ENCODE measurements at places on chromosomes 2 and 18.

GRCh38 chr18:37710726-37711125 is 145.1 kb upstream of the CELF4 start:
- no peak for DNase-seq

DNA sequence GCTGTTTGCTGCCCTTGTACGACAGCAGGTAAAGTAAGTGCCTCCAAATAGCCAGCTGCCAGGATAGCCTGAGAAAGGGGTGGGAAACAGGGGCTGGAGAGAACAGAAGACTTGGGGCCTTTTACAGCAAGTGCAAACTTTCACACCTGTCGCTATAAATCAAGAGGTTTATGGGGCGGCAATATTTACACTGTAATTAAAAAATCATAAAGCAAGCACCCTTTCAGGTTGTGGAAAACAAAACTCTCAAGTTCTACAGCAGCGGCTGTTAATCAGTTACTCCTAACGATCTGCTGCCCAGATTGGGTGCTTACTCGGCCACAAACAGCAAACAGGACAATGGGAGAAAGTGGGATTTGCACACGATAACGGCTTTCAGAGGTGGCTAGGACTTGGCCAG is 359.5 kb upstream of the ETAA1 start:
- no peak for DNase-seq

DNA sequence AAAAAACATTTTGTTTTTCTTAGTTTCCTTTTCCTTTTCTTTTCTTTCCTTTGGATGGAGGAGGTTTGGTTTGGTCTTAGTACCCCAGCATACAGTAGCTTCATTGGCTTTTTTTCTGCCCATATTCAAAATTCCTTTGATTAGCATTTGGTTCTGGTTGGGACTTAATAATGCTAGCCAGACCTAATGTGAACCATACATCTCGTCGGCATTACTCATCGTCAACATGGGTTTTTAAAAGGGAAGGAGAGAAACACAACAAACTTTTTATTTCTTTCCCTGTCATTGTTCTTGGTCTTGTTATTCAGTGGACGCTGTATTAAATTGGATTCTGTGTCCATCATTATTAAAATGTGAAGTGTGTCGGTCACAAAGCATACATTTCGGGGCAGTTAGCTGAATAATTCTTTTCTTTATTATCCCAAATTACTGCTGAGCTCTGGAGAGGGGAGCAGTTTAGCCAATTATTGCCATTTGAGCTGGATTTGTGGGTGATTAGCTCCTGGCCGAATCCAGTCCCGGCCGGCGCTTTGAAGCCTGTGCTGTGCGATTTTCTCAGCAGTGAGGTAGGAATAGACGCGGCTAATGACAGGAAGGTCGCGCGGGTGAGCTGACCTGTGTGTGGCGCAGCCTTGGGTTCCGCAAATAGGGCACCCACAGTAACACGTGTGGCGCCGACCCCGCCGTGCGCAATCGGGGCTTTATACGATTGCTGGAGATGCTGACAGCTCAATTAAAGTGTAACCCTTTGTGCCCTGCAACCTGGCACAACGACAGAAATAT is 303.3 kb downstream of the GBX2 start:
- no peak for DNase-seq

GRCh38 chr18:76621782-76622495 is 126.9 kb upstream of the ZNF516 start:
- no peak for DNase-seq

DNA sequence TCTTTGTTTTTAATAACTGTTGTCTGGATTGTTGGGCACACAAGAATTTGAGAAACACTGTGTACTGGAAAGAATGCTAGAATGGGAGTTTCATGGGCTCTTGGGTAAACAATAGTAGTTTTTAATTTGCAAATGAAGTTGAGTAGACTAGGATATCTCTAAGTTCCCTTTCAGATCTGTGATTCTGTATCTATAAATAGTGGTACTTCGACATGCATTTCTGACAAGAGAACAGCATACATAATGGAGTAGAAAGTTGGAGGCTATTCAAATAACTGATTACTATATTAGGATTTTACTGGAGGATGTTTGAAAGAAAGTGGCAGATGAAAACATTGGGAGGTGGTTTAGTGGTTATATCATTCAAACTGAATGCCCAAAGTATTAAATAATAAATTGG is 29.5 kb downstream of the EPB41L5 start:
- no peak for DNase-seq

DNA sequence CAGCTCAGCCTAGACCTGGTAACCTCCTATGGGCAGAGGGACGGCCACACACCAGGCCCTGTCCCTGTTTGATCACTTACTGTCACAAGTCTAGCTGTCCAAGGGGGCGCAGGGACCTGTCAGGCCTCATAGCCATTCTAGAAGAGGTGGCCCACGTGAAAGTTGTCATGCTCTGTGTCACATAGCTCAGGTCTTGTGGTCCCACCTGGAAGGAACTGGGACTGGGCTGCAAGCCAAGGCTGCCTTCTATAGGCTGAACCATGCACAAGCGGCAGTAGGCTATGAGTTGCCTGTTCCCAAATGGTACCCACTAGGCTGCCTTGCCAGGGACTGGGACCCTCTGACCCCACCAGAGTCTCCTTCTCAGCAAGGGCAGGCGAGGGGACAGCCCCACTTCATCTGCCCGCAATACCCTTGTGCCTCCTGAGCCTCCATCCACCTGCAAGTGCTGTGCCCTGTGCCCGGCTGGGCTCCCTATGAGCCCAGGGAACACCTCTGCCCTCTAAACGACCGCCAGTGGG is 177.5 kb downstream of the ANAPC1 start:
- no peak for DNase-seq

DNA sequence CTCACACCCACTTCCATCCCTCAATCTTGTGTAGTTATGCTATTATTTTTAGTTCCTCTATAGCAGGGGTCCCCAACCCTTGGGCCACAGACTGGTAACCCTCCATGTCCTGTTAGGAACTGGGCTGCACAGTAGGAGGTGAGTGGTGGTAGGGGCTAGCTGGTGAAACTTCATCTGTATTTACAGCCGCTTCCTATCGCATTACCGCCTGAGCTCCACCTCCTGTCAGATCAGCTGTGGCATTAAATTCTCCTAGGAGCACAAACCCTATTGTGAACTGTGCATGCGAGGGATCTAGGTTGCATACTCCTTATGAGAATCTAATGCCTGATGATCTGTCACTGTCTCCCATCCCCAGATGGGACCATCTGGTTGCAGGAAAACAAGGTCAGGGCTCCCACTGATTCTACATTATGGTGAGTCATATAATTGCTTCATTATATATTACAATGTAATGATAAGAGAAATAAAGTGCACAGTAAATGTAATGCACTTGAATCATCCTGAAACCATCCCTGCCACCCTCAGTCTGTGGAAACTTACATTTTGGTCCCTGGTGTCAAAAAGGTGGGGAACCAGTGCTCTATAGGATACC is 1.6 kb upstream of the RAB11FIP5 start:
- no peak for DNase-seq

DNA sequence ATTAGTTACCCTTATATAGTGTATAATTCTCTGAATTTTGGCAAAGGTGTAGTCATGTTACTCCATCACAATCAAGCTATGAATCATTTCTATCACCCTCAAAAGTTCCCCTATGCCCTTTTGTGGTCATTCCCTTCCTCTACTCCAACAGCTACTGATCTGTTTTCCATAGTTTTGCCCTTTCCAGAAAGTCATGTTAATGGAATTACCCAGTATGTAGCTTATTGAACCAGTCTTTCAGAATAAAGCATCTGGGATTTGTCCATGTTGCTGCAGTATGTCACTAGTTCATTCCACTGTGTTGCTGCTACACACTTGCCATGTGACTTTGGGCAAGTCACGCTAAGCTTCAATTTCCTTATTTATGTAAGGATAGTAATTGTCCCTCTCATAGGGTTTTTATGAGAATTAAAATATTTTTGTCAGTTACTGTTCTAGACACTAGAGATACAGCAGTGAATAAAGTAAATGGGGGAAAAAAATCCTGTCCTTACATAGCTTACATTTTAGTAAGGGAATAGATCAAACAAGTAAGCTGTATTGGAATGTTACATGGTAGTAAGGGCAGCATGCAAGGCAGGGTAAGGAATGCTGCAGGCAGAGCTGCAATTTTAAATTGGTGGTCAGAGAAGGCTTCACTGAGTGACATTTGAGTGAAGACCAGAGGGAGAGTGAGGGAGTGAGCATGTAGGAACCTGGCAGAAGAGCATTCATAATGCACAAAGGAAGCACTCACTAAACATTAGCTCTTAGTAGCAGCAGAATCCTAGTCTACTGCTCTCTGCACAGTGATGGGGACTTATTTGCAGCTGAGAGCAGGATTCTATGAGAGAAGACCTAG is 80.3 kb upstream of the TSPYL6 start:
- no peak for DNase-seq

DNA sequence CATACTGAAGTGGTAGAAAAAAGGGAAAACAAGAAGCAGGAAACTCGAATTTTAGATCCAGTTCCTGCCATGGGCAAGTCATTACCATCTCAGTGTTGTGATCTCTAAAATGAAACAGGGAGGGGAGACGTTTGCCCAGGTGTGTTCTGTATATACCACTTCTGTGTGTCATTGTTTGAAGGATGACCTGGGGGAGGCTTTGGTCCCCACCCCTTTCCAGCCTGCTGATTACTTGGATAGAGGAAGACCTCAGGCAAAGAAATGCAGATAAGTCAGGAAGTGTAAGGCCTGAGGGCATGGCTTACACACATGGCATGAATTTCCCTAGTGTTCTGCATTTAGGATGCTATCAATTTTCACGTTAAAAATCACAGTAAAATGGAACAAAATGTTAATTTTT is 205.2 kb upstream of the CXCR4 start:
- DNase-seq = no peak

GRCh38 chr18:28820353-28820752 is 643.4 kb upstream of the CDH2 start:
- DNase-seq = no peak

DNA sequence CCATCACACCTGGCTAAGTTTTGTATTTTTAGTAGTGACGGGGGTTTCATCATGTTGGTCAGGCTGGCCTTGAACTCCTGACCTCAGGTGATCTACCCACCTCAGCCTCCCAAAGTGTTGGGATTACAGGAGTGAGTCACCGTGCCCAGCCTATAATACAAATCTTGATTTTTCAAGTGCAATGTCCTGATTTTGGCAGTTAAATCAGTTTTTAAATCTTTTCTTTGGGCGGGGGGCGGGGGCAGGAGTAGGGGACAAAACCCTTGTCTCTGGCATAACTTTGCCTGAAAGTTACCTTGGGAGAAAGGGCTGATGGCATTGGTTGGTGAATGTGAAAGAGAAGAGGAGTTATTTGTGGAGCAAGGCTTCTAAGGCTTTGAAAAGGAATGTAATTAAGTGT is 12.3 kb downstream of the GALNT1 start:
- DNase-seq = no peak

- no peak for DNase-seq
Measured at GRCh38 chr2:231260442-231261208, 62.2 kb downstream of the ARMC9 start.

DNA sequence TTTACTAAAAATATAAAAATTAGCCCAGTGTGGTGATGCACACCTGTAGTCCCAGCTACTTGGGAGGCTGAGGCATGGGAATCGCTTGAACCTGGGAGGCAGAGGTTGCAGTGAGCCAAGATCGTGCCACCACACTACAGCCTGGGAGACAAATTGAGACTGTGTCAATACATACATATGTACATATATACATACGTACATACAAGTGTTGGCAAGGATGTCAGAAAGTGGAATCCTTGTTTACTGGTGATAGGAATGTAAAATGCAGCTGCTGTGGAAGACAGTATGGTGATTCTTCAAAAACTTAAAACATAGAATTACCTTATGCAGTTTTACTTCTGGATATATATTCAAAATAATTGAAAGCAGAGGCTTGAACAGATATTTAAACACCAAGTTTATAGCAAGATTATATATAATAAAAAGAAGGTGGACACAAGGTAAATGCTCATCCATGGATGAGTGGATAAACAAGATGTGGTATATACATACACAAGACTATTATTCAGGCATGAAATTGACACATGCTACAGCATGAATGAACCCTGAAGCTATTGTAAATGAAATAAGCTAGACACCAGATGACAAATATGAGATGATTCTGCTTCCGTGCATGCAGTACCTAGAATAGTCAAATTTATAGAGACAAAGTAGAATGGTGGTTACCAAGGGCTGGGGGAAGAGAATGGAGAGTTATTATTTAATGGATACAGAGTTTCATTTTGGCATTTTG is 43.2 kb downstream of the CCDC138 start:
- DNase-seq = no peak

DNA sequence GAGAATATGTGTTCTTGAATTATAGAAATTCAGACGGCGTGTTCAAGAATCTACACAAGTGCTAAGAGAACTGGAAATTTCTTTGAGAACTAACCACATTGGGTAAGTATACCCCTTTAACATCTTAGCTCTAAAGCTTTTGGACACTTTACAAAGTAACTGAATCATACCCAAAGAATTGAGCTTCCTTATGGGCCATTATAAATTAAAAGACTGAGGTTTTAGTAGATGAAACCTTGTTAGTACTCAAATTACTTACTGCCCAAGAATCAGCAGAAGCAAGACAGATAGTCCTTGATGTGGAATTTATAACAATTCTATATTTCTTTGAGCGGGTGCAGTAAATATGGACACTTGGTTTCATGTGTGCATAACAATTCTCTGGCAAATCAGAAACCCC is 168.3 kb downstream of the PRPF40A start:
- DNase-seq = no peak

GRCh38 chr18:78995740-78996395 is 16.2 kb downstream of the SALL3 start:
- no peak for DNase-seq

DNA sequence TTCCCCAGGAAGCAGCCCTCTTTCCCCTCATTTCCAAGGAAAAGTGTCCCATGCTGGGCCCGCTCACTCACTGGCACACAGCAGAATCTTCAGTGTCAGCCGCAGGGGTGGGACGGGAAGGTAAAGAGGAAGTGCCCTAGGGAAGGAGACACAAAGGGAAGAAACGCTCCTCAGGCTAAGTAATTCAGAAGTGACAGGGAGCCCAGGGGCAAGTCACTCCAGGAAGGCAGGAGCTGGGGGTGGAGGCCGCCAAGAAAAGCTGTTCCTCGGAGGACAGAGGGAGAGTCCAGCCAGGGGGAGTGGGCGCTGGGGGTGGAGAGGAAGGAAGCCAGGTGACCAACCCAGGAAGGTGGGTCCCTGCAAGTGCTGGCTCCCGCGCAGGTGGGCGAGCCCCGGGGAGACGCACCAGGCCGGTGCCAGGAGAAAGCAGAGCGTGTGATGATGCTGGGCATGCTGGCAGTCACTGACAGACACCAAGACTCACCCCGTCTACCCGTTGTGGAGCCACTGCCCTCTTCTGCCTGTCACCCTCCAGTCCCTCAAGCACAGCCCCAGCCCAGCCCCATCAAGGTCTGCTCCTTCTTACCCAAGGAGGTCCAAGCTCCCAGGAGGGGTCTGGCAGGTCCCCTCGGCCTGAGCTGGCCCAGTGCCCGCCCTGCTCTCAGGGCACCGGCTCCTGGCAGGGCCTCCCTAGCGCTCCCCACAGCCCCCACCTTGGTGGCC is 21.7 kb downstream of the HDAC4 start:
- DNase-seq = no peak

- no peak for DNase-seq
Measured at GRCh38 chr2:150471813-150472510, 15.5 kb downstream of the RND3 start.
